ENCODE measurements at places on chromosomes 6 and 20.

GRCh38 chr6:23533311-23533710, 592.7 kb upstream of the NRSN1 start:
- DNase-seq: no peak

DNA sequence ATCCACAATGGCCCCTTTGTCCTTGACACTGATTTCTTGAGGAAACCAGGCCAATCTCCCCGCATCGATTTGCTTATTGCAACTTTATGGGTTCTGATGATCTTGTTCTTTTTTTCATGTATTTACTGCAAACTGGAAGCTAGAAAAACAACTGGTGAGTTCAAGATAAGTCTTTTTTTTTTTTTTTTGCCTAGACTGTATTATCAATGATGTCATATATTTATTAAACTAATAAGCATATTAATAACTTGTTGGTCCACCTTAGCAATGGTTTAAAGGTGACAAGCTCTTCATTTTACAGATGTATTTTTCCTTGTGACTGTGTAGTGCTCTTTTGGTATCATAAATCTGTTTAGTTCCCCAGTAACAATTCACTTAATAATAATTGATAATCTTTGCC, 79.0 kb upstream of the NOX3 start:
- DNase-seq: no peak

DNA sequence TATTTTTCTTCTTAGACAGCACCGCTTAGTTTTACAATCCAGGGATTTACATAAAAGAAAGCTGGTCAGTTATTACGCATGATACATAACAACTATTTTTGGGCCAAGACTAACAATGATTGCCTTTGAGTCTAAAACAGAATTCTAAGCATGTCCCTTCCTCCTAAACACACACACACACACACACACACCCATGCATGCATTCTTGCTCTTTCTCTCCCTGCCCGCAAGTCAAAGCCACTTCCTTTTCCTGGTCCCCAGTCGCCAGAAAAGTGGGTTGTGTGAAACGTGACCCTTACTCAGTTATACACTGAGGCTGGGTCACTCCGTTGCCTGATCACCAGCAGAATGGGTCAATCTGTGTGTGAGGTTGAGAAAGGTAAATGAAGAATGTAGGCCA, 31.4 kb downstream of the FYN start:
- DNase-seq: no peak

DNA sequence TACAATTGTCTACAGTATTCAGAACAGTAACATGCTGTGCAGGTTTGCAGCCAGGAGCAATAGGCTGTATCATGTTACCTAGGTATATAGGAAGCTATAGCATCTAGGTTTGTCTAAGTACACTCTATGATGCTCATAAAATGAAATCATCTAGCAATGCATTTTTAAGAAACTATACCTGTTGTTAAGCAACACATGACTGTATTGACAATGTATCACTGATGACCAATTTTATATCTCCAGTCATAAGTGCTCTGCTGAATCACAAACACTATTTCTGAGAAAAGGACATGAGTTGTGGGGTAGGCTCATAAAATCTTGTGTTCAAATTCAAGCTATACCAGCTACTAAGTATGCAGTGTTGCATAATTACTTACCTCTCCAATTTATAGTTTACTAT, 501.3 kb downstream of the CD109 start:
- no peak for DNase-seq

GRCh38 chr6:125469915-125470314, 168.1 kb upstream of the HDDC2 start:
- no peak for DNase-seq

DNA sequence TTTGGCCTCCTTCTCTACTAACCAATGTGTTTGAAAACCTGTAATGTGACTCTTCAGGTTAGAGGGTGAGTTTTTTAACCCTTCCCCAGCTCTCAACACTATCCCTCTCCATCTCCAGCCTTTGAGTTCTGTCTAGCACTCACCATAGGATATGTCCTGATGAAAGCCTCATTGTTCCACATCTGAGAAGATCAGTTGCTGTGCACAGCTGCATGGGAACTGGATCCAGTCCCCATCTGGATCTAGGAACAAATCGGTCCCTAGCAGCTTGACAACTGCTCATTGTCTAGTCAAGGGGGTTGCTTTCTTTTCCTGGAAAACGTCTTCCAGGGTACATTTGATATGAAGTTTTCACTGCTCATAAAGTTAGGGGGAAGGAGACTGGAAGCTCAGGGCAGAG, 45.4 kb upstream of the AGPAT4 start:
- no peak for DNase-seq

DNA sequence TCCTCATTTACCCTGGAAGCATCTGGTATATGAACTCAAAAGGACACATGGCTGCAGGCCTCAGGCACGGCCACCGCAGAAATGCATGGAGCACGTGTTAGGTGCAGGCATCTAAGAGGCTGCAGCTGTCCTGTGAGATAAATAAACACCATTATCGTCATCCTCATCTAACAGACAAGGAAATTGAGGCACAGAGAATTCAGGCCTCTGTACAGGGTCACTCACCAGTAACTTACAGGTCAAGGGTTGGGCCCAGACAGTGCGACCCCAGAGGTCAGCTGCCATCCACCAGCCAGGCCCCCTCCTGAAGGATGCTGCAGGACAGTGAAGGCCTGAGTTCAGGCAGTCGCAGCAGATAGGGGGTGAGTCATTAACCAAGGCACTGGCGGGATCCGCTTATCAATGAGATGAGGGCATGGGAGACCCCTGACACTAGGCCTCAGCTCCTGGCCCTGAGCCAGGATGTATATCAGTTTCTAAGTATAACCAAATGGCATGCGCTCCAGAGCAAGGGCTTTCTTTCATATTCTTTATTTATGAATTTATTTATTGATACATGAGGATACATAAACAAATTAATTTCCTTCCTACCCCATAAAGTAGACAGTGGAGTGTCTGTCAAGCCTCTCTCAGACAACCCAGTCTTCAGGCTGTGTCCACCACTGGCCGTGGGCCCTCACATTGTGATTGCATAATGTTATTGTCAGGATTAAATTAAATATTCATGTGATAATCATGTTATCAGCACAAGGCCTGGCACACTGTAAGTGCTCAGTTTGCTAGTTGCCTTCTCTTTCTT, 316.9 kb downstream of the QKI start:
- DNase-seq: no peak

DNA sequence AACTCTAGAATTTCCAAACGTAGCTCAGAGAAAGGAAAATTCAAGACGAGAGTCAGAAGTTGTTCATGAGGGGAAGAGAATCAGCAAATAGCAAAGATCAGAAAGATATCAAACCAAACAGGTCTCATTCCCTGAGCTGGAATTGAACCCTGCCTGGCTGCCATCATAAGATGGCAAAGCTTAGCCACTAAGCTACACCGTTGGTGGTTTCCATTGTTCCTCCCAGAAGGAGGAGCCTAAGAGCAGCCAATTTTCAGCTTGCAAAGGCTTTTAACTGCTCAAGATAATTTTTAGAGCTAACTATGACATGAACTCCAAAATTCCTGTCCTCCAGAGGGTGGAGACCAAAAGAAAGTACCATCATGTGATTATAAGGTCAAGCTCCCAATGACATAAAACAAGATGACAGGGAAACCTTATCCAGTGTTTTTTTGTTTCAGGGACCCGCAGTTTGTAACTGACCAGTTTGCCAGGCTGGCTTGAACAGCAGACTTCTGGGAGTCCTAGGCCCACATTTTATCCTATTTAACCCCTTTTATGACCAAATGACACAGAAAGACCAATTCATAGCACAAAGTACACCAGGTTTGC, 55.9 kb downstream of the COL11A2 start:
- DNase-seq: no peak

GRCh38 chr20:48459722-48460395, 367.9 kb downstream of the PREX1 start:
- no peak for DNase-seq

DNA sequence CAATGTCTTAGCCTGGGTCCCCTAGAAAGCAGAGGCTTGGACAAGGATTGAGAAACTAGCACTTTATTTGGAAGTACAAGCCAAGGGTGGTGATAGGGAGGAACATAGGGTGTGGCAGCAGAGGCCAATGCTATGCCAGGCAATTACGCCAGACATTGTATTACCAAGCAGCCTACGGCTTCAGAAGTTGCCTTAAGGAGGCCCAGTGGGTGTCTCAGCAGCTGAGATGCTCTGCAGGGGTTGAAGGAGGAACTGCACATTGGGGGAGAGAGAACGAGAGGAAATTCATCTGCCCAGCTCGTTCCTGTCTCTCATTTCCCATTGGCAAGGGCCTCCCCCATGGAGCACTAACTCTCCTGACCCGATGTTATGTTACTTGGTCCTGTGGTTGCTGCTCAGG, 859 bp downstream of the C20orf202 start:
- DNase-seq: no peak

GRCh38 chr6:32046450-32047083, 8.4 kb downstream of the CYP21A2 start:
- no peak for DNase-seq

GRCh38 chr6:3835785-3836184, 13.4 kb upstream of the FAM50B start:
- no peak for DNase-seq

- no peak for DNase-seq
Measured at GRCh38 chr6:14857501-14857900, 388.4 kb upstream of the JARID2 start.

GRCh38 chr6:13725570-13725969, 13.9 kb upstream of the RANBP9 start:
- no peak for DNase-seq

- DNase-seq: no peak
Measured at GRCh38 chr6:38021029-38021428, 201.5 kb downstream of the ZFAND3 start.

GRCh38 chr6:127342296-127342945, 988 bp downstream of the ECHDC1 start:
- DNase-seq: no peak

DNA sequence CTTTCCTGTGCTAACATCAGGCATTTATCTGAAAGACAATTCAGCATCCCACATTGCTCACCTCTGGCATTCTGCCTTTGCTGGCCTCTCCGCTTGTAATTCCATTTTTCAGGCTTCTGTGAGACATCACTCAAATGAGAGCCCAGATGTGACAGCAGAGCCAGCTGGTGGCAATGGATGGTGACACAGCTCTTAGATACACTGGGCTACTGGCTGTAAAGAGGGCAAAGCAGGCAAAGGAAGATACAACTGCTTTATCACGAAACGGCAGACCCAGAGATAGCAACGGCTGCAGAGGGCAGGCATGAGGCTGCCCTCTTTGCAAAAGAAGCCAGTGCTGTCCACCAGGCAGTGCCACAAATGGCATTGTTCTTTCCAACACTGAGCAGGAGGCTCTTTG, 329.8 kb downstream of the KIF16B start:
- DNase-seq: no peak

DNA sequence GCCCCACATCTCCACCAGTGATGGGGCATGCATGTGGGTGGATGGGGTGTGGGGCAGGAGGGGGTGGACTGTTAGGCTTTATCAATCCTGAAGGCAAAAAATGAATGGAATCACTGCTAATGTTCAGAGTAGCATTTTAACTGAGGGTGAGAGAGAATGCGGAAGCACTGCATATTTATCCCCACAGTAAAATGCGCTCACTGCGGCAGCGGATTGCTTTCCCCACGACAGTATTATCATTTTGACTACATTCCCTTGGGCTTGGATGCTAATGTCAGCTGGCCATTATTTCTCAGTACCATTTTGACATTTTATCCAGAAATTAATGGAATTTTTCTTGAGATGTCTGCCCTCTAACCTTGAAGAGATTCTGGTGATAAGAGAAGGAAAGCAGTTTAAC, 13.4 kb downstream of the ALDH8A1 start:
- DNase-seq: no peak

- no peak for DNase-seq
Measured at GRCh38 chr6:104613416-104614001, 246.2 kb downstream of the HACE1 start.

DNA sequence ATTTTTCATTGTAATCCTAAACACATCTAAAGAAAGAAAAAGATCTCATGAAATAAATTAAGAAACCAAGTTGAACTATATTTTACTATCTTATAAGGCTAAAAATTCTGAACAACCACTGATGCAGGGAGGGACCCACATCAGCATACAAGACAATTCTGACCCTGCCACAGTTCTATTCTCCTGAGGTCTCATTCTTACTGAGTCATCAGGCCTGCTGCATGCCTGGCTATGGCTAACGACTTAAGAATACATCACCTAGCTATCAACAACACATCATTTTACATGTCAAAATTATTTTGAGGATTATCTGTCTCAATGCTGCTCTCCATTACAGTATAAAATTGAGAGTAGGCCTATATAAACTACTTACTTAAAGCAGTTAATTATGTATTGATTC, 52.9 kb downstream of the FBXL4 start:
- DNase-seq: no peak

DNA sequence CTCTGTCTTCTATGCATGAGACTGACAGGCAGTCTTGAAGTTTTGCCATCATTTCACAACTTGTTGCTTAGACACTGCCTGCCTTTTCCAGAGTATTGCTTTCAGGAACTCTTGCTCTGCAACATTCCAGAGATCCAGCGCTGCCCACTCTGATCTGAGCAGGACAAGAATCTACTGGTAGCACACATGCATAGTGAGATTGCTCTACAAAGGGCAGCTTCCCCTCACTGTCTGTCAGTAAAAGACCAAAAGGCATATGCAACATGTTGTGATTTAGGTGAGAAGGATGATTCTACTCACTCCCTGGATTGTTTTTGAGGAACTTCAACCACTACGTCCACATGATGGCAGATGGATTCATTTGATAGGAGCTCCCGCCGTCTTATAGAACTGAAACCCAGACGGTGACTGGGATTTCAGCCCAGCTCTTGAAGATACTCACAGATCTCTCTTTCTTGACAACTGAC, 259.1 kb downstream of the ARID1B start:
- DNase-seq: no peak

DNA sequence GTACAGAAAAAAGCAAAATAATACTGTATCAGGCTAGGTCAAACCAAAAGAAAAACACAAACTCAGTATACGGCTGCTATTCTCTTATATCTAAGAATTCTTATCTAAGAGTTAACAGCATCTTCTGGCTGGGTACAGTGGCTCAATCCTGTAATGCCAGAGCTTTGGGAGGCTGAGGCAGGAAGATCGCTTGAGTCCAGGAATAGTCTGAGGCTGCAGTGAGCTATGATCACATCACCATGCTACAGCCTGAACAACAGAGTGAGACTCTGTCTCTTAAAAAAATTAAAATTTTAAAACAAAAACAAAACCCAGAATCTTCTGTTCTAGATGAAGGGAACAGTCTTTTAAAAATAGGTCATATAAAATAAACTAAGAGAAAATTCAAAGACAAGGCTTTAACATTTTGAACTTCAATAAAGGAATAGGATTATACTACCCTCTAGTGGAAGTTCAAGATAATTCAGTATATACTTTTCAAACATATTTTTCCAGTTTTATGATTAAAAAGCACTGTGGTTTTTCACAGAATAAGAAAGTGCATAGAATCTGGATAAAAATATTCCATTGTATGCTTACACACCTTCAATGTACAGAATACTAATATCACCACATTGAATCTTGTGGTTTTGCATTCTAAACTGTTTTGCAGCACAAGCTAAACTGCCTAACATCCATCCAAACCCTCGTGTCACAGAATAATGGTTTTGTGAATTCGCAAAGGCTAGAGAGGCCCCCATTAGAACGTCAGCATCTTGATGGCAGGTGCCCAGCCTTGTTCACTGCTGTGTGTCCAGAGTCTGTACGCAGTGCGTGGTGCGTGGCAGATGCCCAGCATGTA, 39.3 kb downstream of the DTNBP1 start:
- DNase-seq: no peak

Measured in GM12891 (cell line).